ENCODE measurements at places on chromosomes 1 and 21.

DNA sequence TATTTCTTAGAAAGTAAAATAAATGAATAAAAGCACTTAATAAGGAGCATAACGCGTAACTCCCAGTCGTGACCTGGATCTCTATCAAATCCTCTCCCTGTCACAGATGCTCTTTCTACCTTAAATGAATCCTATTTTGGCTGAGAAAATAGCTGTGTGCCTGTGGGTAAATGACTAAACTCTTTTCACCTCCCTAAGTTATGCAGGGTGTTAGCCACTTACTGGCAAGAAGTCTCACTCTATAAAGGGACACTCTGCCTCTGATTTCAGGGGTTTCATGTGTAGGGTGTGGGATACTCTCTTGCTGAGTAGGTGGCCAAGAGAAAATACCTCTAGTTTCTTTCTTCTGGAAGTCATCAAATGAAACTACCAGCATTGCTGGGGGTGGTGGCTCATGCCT lies 24.3 kb upstream of the PPP1R15B start:
- DNase-seq, result no peak

GRCh38 chr1:202122639-202123335 lies at the start of gene GPR37L1:
TSS of gene GPR37L1 (plus strand) at chr1:202122917. CDS start at chr1:202122964, 47 bp downstream.
- peak; percentile 38 for DNase-seq

- DNase-seq, result peak; percentile 3
Observed at GRCh38 chr1:30311749-30312148, 411.6 kb downstream of the MATN1 start.

DNA sequence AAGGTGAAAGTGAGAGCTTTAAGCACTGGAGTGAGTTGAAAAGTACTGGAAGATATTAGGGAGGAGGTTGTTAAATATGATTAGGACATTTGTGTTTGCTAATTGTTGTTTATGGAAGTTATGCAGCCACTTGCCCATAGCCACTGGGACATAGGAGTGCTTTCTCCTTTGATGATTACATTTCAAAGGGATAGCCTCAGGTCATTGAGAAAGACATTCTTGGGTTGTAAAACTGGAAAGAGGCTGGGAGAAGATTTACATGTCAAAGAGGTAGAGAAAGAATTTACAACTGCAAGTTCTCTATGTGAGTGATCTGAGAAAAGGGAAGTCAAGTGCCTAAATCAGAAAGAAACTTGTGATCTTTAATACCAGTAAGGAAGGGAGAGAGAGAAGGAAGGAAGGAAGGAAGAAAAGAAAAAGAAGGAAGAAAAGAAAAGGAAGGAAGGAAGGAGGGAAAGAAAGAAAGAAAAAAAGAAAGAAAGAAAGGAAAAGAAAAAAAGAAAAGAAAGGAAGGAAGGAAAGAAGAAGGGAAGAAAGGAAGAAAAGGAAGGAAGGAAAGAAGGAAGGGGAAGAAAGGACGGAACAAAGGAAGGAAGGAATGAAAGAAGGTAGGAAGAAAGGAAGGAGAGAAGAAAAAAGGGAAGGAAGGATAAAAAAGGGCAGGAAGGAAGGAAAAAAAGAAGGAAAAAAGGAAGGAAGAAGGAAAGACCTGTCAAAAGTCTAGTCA lies 284.6 kb upstream of the DPYD start:
- DNase-seq, result no peak

DNA sequence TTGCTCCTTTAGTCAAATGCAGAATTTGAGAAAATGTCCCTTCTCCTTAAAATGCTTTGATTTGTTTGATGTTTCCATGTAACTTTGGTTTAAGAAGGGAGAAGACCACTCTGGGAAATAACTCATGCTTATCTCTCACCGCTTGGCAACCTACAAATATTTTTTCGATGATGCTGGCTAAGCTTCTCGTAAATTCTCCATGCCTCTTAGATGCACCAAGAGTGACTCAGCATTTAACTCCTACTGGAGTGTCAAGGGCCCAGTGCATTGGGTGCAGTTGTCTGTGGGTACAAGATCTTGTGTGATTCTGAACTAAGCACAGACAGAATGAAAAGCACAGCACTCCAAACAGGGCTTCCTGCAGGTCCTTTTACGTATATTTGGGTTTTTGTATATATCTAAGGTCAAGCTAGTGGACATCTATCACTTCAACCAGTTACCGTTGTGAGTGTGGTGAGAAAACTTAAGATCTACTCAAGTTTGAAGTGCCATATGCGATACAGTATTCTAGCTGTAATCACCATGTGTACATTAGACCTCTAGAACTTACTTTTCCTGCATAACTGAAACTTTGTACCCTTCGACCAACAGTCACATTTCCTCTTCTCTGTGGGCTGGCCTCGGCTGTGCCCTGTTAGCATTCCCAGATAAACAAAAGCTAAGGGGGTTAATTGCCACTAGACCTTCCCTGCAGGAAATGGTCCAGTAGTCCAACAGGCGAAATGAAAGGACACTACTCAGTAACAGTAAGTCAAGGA lies 55.8 kb downstream of the COL18A1 start:
- DNase-seq, result no peak

DNA sequence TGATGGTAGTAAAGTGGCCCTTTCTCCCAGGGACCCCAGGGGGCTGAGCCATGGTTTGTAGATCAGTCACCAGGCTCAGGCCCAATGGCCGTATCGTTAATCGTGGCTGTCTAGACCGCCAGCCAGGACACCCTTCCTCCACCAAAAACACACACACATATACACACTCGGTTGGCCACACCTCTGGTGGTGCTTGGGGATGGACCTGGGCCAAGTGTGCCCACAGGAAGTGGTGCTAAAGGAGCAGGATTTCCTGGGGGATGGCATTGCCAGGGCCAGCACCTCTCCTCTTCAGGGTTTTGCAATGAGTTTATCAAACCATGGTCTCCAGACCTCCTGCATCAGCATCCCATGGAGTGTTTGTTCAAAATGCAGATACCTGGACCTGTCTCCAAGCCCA lies 36.2 kb downstream of the CITED4 start:
- DNase-seq, result no peak

DNA sequence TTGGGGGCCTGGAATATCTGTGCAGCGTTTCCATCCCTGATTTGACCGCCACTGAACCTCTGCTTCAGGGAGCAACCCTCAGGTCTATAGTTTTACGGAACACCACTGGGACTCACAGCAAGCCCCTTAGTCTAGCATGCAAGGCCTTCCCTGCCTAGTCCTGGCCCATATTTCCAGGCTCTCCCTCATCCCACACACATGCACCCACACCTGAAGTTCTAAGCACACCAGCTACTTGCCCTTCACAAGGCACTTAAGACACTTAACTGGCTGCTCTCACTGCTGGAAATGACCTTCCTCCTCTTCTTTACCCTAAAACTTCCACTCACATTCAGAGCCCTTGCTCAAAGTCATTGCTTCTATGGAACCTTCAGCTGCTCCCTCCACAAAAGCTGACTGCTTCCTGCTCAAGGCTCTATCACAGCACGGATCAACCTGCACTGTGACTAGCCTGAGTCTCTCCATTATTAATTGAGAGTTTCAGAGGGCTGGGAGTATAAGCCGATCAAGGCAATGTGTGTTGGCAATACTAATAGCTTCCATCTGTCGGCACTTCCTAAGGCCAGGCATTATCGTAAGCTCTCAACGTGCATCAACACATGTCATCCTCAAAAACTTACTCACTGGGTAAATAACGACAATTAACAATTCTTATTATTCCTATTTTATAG lies 84.3 kb downstream of the RRAGC start:
- DNase-seq, result no peak

DNA sequence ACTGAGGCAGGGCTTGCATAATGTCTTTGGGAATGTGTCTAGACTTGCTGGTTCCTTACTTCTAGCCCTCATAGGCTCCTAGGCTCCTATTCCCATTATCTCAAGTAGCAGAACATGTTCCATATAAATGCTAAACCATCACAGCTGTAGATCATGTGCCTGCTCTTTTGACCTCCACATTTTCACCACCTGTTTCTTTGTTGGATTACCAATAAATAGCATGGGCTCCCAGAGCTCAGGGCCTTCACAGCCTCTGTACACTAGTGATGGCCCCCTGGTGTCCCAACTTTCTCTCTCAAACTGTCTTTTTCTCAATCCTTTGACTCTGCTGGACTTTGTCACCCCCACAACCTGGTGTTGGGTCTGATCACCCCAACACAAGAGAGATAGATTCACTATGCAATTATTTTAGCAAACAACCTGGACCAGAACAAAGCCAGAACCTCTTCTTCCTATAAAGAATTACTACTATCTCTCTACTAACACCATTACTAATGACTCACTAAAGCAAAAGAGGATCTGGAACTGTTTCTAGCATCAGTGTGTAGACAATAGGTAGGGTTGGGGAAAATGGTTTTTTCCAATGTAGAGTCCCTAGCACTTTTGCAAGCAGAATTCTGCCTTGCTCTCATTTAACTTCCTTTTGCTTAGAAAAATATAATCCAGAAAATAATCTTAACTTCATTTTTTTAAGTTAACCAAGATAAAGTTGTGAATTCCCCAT lies 51.7 kb downstream of the WLS start:
- DNase-seq, result no peak

DNA sequence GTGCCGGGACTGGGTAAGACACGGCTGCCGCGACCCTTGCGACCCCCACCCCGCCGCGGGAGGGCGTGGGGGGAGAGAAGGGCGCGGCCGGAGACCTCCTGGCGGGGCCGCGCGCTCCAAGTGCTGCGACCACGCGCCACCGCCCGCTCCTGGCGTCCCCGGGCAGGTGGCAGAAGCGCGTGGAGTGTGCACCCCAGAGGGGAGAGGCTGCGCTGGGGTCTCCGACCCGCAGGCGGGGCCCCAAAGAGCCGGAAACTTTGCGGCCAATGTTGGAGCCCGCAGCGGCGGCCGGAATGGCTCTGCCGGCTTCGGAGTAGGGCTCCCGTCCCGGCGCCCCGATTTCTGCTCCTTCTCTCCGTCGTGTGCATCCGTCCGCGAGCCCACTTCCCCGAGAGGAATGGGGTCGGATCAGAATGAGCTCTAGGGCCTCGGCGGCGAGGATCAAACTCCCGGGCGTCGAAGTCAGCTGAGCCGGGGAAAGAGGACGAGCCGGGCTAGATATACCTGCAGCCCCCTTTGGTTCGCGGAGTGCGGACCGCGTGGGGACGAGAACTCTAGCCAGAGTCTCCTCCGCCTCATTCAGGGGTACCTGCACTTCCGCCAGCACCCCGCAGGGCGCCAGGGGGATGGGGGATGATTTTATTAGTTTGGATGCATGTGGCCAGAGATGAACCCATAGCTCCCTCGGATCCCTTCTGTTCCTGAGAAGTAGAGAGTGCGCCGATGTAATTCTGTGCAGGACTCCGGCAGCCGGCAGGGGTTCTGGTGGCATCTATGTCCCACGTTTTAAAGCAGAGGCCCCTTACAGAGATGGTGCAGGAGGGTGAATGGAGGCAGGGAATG lies 751 bp downstream of the STUM start:
- no peak for DNase-seq

DNA sequence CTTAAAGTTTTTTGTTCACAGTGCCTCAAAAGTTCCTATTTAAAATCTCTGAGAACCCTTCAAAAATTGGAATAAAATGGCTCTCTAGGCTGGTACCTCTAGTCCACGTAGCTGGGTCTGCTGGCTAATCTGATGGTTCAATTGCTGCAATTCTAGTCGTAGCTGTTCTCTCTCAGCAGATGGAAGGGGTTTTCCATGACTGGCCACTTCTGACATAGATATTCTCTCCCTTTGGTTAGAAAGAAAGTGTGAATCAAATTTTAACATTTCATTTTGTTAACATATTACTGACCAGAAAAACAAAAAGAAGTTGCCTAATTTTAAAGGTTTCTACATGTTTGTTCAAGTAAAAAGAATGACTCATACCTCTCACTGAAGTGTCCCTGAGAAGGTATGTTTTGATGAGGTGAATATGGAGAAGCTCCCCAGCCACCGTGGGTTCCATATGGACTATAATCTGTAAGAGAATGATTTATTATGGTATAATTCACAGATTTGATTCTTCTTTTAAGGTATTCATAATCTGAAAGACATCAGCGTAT lies 29.3 kb upstream of the SERPINC1 start:
- DNase-seq, result no peak

DNA sequence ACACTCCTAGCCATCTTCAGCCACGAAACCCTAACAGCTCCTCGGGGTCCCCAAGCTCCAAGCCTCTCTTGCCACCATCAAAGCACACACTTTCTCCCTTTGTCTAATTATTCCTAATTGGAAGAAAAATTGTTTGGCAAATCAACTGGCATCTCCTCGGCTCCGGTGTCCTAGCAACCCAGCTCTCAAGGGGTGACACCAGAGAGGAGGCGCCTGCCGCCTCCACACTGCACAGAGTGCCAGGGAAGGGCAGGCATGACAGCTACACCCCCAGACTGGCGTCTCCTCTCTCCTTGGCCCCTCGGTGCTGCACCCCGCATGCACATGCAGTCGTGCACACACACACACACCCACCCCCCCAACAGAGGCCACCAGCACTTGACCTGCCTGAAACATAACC lies 18.2 kb upstream of the GJB5 start:
- DNase-seq, result no peak

DNA sequence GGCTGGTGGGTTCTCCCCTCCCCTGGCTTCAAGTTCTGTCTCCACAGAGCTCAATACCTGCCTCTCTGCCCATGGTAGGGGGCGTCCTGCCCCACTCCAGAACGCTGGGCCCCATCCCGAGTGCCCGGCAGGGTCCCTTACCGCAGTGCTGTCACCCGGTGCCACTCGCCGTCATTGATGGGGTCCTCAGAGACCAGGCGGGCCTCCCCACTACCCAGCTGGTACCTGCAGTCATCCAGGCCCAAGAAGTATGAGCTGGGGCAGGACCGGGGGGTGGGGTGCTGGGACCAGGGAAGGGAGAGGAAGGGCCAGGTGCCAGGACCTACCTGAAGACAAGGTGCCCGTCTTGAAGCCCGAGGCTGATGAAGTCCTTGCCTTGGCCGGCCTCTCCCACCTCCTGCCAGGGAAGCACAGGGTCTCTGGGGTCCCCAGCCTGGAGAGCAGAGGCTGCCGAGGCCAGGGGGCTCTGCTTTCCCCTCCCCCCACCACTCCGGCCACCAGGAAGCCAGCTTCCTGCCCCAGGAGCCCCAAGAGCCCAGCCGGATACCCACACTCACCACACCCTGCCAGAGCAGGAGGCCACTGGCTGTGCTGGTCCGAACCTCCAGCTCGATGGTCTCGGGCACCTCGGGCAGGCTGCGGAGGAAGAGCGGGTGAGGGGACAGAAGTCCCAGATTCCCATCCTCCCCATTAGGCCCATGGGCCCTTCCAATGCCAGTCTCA lies 12.1 kb downstream of the LDLRAD2 start:
- DNase-seq, result no peak

- no peak for DNase-seq
Observed at GRCh38 chr1:199687321-199687720, 340.2 kb upstream of the NR5A2 start.

DNA sequence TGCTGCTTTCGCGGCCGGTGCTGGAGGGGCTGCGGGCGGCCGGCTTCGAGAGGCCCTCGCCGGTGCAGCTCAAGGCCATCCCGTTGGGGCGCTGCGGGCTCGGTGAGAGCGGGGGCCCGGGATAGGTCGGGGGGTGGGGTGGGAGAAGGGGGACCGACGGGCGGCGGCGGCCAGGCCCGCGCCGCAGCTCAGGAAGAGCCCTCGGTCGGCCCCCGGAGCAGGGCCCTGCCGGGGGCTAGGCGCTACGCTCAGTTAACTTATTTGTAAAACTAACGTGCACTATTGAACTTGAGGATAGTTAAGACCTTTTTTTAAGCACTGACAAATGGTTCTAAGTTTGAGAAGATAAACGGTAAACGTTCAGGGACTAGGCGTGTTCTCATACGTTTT lies 418 bp downstream of the DDX20 start:
- DNase-seq, result no peak

- DNase-seq, result no peak
Observed at GRCh38 chr1:2088458-2088857, 38.2 kb downstream of the PRKCZ start.
